GM23248 (cell line): ENCODE measurements at places on chromosomes 6 and 20. TPM values are rescaled to one million over a fixed set of nuclear protein-coding genes. Genes with fewer than 3 reads are reported as not detected.

- DNase-seq = peak; percentile 21
Measured at GRCh38 chr20:38337561-38338140, 8.6 kb upstream of the LBP start.

GRCh38 chr6:46050845-46051405 is 35.3 kb upstream of the CLIC5 start:
- DNase-seq = no peak

GRCh38 chr6:103723438-103724322 is 1136.0 kb downstream of the HACE1 start:
- DNase-seq = no peak

DNA sequence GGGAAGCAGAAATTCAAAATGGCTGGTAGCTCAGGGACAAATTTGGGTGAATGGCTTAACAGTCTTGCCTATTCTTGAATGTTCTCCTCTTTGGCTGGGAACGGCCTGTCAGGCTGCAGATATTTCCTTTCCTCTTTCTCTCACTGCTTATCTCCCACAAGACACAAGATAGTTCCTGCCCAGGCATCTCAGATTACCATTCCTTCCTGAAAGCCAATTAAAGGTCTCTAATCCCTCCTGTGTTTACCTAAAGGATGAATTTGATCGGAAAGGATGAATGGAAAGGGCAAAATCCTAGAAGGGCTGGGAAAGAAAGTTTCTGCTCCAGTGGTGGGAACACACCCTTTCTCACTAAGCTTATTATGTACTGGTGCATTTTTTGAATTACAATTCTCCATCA is 95.9 kb upstream of the JAG1 start:
- no peak for DNase-seq

GRCh38 chr6:20582586-20583443 is 48.6 kb downstream of the CDKAL1 start:
- DNase-seq = no peak

DNA sequence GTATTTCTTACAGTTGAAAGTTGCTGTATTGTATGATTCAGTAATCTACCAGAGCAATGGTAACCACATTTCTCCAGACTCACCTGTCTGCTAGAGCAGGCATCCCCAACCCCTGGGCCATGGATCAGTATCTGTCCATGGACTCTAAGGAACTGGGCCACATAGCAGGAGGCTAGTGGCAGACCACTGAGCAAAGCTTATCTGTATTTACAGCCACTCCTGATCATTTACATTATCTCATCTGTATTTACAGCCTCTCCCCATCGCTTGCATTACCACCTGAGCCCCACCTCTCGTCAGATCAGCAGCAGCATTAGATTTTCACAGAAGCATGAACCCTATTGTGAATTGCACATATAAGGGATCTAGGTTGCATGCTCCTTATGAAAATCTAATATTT is 60.3 kb upstream of the MANEA start:
- no peak for DNase-seq

DNA sequence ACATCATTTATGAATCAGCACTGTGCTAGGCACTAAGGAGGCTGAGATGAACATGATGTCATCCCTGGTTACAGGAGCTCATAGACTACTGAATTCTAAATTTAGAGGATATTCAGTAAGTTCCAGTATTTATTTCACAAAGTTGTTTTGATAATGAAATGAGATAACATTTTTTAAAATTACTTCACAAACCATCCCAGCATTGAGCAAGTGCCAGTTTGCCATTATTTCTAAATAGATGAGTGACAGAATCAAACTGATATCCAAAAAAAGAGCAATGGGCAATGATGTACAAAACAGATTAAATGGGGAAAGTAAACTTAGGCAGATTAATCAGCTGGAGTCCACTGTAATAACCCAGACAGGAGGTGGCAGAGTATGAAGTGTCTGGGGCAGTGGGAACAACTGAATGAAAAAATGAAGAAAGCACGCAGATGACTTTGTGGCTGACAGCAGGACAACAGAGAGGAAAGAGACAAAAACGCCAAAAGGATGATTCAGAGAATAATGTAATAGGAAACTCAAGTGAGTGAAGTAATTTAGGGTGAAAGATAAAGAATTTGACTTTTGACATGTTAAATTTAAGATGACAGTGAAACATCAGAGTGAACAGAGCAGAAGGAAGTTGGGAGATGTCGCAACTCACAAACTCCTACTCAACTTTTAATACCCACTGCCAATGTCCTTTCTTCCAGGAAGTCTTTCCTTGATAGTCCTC is 70.2 kb downstream of the RCAN2 start:
- DNase-seq = peak; percentile 58

DNA sequence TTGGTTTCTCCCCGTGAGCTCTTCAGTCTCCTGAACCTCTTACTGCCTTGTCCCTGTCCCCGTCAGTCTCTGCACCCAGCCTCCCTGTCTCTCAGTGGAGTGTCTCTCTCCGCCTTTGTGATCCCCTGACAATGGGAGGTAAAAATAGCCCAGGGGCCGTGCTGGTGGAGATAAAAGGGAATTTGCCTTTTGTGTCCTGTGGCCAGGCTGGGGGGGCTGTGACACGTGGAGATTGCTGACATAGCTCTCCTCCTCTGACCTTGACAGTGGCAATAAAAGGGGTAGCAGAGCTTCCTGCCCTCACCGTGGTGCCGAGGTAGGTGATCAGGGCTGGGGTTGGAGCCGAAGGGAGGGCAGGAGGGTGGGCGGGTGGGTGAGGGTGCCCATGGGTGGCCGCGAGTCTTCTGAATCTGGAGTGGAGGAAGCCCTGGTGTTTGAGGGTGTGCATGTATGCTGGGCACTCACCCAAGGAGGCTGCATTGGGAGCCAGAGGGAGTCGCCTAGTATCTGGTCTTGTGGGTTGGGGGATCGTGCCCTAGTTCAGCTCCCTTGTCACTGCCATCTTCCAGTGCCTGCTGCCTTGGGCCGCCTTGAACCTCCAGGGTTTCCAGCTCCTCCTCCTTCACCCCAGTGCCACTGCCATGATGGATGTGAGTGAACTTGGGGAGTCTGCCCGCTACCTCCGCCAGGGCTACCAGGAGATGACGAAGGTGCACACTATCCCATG is 21.9 kb downstream of the MYH7B start:
- no peak for DNase-seq

DNA sequence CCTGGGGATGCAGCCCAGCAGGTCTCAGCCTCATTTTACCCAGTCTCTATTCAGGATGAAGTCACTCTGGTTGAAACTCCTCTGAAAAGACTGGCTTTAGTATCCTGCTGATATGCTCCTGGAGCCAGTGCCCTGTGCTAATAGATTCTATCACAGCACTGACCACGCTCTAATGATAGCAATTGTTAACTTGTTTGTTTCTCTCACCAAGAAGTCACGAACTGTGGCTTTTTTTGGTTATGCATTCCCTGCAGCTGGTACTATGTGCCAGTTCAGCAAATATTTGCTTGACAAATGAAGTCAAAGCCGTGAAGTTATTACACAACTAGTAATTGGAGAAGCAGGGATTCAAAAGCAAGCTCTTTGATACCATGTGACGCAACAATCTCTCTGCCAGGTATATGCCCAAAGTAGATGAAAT is 754.6 kb downstream of the KIF16B start:
- no peak for DNase-seq

PARD6B gene
- total RNA-seq = not detected in 2 replicates
